Amniotic stem cell (primary cell): ENCODE measurements at places on chromosomes 16 and 17.

DNA sequence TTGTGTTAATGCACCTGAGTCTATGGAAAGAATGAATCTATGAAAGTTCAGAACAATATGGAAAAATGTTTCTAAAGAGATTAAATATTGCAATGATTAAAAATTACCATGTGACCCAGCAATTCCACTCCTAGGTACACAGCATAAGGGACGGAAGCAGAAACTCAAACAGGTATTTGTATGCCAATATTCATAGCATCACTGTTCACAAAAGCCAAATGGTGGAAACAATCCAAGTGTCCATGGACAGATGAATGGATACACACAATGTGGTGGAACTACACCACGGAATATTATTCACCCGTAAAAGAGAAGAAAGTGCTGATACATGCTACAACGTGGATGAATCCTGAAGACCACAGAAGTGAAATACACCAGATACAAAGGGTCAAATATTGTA, 37.7 kb downstream of the VPS53 start:
- no peak for DNase-seq

DNA sequence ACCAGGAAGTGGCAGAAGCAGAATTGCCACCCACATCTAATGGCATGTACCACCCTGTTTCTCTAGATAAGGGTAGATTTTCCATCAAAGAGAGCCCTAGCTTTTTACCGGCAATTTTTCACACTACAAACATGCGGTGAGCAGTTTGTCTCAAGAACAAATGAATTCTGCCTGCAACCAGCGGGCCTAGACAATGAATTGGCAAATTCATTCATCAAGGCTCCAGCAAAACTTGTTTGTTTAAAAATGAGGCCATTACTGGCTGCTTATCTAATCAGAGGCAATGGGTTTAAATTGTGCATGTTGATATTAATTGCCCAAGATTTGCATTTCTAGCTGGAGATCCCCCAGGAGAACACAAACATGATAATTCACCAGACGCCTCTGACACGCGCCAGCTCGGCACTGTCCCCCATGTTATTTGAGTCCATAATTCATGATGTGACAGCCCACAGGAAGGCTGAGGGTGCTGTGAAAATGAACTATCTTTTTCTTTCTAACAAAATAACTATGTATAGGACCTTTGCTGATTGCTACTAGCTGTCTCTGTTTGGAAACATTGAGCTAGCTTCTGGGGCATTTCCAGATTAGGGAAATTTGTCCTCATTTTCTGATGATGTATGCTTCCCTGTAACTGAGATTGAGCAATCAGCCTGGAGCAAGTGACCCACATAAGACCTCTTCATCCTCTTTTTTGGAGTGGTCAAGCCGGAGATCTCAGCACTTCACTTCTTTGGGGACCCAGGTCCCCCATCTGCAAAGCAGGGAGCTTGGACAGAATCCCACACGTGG, 80.8 kb downstream of the CNGB1 start:
- DNase-seq = no peak

DNA sequence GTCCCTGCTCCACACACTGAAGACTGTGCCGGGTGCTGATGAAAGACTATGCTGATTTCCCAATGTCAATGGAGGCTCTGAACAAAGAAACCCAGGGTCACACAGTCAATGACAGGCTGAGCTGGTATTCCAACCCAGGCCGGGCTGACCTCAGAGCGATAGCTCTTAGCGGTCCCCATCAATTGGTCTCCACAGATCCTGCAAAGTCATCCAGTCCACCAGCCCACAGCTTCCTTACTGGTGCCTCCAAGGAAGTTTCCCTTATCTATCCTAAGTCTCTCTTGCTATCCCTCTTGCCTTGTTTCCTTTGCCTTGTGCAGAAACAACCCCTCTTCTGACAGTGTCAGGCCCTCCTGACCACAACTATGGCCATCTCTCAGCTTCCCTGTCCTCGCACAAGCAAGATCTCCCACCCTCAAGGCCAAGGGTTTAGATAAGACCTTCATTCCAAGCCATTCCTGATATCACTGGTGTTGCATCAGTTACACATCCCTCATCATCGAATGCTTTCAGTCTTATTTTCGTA, 52.7 kb upstream of the KSR1 start:
- no peak for DNase-seq

- DNase-seq = no peak
Observed at GRCh38 chr16:73817526-73818324, 478.9 kb upstream of the PSMD7 start.

DNA sequence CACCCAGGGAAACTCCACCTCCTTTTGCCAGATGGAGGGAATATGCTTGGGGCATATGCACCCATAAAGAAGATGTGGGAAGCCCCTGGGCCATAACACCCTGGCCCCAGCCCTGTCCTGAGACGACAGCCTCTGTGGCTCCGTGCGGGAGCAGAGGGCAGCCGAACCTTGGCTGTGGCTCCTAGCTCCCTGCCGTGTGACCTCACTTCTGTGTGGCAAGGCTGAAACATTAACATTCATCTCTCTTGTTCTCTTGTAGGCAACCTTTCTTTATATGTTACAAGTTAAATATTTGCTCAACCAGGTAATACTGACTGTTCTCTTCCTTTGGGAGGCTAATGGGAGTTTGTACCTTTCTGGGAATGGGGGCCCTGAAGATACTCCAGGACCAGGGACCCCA, 17.5 kb downstream of the SLC47A1 start:
- DNase-seq = no peak

GRCh38 chr16:66434619-66435430, 7.7 kb downstream of the BEAN1 start:
- no peak for DNase-seq

DNA sequence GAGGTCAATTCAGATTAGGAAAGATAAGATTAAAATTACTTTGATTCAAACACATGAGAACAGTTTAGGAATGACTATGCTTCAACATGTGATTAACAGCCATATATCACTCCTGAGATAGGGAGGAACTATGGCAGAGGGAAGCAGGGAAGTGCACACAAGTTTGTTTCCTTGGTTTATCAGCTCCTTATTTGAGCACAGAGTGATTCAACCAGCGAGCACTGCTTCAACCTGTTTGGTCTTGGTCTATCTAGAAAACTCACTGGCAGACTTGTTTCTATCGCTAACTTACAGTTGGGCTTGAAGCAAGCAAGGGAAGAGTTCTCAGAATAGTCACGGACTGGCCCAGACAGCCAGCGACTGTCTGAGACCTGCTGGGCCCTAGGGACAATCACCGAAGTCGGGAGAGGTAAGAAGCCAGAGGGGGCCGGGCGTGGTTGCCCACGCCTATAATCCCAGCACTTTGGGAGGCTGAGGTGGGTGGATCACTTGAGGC, 23.5 kb downstream of the TUBG1 start:
- no peak for DNase-seq

- no peak for DNase-seq
Observed at GRCh38 chr17:4605826-4606225, 21.5 kb downstream of the SMTNL2 start.

- DNase-seq = no peak
Observed at GRCh38 chr17:58308173-58308984, 20.2 kb downstream of the TSPOAP1 start.

GRCh38 chr16:15855704-15856003, 1.2 kb downstream of the MYH11 start:
- DNase-seq = no peak

GRCh38 chr17:6528557-6528956, 27.8 kb downstream of the PITPNM3 start:
- no peak for DNase-seq

DNA sequence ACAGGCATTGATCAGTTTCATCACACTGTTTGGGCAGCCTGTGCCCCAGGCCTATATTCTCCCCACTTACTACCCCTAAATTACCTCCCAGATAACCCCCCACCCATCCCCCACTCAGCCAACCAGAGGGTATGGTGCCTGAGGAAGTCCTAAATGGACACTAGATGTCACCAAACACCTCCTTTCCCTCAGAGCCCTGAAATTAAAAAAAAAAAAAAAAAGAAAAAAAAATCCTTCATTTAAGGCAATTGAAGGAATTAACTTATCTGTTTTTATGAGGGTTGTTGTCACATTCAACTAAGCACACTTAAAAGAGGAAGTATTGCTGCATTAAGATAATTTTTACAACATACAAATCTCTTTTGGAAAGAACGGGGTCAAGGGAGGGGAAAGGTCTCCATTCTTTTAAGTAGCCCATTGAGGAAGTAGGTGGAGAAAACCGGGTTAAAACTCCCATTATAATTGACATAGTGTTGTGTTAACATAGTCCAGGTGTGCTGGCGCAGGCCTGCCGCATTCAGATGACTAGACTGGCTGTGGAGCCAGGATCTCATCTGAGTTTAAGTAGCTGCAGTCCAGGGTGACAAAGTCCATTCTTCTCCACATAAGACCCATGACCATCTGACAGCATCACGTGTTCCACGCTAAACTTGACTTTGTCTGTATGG, 46.3 kb downstream of the SNX11 start:
- peak; percentile 14 for DNase-seq

DNA sequence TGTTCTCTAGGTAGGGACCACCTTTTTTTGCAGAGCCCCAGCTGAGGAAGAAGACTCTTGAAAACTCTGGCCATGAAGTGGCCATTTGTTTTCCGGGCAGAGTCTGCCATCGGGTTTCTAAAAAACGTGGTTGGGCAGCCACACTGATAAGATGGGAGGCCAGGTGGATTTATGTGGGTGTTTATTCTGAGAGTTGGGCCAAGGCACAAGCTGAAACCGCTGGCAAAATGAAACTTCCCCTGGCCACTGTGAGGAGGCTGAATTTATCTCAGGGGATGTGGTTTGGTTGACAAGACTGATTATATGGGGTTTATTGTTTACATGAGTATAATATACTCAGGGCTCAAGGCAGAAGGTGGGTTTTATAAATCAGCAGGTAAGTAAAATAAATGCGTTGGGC, 421.8 kb downstream of the UTP18 start:
- DNase-seq = no peak

GRCh38 chr16:81573533-81574020, 129.0 kb downstream of the CMIP start:
- DNase-seq = no peak

DNA sequence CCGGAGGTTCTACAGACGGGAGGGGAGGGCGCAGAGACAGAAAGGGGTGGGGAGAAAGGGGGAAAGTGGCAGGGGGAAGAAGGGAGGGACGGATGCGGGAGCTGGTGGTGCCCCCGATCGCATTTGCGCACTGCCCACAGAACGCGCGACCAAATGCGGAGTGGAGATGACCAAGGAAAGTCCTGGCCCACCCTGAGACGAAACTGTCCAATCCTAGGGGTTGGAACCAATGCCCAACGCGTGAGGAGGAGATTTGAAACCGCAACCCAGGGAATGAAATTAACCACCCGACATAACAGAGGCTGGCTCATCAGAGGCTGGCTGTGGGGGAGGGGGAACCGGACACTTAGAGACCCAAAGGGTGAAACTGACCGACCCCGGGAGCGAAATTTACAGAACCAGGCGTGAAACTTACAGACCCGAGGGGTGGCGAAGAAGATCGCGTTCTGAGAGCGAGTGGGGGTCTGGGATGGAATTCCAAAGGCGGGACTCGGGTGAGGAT, 1.4 kb downstream of the HES7 start:
- DNase-seq = no peak

- DNase-seq = no peak
Observed at GRCh38 chr17:78892062-78892456, 10.9 kb downstream of the CEP295NL start.

DNA sequence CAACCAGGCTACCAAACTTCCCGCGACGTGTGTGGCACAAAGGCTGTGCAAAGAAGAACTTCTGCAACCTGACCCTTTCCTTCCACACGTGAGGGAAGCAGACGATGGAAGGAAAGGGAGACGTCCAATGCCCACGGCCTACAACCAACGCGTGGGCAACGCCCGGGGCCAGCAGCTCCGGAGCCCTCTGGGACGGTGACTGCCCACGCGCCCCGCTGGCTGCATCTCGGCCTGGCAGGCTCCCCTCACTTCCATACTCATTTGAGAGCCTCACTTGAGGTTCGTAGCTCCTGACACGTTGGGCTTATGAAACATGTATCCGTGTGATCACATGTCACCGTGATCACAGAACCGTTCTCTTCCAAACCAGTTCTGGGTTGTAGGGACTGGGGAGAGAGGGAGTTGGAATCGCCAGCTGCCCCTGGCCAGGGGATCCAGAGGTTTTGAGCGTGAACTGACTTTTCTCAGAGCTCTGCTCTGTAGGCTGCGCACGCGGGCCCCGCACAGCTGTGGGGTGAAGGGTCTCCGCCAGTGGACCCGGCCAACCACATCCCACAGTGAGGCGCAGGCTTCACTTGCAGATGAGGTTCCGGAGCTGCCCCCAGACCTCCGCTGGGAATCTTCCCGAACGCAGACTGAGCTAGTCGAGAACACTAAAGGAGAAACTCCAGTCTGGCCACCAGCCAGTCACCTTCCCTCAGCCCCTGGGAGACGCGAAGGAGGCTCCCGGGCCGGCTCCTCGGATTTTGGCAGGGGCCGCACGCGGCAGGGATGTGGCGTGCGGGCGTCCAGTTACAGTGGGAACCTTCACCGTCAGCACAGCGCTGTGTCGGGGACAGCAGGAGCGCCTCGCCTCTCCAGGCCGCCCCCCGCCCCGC, 1.0 kb downstream of the LMF1 start:
- no peak for DNase-seq
